ENCODE measurements at places on chromosomes 2 and 18.

DNA sequence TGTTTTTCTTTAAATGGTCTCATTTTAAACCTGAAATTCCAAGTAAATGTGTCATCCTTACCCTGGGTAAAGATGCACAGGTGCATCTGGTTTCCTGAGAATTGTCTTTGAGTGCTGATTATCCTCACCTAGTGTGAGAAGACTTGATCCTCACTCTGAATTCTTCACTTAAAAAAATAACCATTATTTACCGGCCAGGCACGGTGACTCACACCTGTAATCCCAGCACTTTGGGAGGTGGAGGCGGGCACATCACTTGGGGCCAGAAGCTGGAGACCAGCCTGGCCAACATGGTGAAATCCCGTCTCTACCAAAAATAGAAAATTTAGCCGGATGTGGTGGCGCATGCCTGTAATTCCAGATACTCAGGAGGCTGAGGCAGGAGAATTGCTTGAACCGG lies 9.9 kb upstream of the WNT6 start:
- DNase-seq: no peak

DNA sequence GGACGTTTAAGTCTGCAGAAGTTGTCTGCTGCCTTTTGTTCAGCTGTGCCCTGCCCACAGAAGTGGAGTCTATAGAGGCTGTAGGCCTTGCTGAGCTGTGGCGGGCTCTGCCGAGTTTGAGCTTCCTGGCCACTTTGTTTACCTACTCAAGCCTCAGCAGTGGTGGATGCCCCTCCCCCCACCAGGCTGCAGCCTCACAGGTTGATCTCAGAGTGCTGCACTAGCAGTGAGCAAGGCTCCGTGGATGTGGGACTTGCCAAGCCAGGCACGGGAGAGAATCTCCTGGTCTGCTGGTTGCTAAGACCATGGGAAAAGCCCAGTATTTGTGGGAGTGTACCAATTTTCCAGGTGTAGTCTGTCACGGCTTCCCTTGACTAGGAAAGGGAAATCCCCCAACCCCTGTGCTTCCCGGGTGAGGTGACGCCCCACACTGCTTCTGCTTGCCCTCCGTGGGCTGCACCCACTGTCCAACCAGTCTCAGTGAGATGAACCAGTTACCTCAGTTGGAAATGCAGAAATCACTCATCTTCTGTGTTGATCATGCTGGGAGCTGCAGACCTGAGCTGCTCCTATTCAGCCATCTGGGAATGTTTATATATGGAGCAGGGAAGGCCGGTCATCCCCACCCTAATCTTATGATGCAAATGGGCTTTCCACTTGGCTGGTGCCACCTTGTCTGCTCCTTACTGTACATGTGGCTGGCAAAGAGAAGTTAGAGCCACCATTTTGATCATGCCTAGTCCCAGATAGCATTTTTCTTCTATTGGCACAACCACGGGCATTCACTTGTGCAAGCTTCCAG lies 156.9 kb upstream of the ITGA6 start:
- no peak for DNase-seq

GRCh38 chr2:177263451-177264208 lies 897 bp downstream of the NFE2L2 start:
- peak; percentile 93 for DNase-seq

- no peak for DNase-seq
These were observed 445.0 kb downstream of the XIRP2 start for GRCh38 chr2:167333245-167333644.

GRCh38 chr2:218310853-218311540 lies 18.7 kb upstream of the TMBIM1 start:
- no peak for DNase-seq

DNA sequence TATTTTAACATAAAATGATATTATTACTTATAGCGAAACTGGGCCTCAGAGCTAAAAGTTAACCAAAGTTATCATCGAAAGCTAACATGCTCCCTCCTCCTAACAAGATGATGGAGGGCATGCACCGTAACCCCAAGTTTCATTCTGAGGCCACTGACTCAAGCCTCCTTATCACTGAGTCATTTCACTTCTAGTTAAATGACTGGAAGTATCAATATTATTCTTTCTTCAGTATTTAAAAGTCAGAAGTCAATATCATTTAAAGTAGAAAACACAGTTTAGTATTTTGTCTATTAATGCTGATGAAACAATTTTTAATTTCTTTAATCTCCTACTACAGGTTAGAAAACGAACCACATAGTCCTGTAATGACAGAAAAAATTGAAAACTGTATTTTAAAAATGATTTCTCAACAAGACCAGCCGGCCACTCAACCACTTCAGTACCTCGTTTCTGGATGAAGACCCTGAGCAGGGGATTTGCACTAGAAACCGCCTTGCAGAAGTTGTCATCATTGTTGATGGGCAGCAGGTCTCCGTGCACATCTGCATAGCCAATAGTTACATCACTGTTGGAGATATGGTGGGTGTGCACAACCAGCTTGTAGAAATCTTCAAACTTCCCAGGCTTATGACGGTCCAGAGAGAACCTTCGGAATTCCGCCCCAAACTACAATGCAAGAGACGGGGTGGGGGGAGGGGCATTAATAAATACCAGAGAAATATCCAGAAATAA lies 44.9 kb downstream of the PARD6G start:
- DNase-seq: no peak

DNA sequence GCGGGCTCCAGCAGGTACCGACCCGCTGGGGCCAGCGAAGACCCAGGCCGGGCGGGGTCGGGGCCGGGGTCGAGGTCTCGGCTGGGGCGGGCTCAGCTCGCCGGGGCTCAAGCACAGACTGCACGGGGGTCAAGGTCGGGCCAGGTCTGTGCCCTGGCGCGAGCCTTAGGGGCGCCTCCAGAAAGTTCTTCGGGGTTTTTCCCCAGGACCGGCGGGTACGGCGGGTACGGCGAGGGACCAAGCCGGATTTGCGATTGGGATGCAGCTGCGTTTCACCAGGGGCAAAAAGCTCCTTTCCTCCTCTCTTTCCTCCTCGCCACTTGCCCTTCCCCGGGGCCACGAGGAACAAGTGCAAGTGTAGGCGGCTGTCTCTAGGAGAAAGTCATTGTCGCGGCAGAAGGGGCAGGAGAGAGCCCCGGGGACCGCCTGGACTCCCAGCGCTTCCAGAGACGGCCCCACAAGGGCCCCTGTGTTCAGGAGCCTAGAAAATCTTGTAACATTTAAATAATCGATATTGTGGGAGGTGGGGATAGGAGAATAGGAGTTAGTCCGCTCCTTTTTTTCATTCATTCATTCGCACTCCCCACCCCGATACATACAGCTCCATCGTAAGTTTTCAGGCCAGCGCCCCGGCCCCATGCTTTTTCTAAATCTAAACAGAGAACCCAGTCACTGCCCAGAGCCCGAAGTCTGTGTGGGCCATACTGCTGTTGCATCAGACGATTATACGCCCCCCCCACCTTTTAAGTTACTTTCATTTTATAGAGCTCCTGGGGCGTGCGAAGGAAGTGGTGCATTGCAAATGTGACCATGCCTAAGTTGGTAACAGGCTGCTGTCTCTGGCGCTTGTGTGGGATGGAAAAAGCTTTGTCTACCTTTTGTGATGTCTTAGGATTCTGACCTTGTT lies 679 bp downstream of the PMAIP1 start:
- peak; percentile 82 for DNase-seq

GRCh38 chr18:63183378-63183777 lies 136.2 kb downstream of the BCL2 start:
- DNase-seq: no peak

DNA sequence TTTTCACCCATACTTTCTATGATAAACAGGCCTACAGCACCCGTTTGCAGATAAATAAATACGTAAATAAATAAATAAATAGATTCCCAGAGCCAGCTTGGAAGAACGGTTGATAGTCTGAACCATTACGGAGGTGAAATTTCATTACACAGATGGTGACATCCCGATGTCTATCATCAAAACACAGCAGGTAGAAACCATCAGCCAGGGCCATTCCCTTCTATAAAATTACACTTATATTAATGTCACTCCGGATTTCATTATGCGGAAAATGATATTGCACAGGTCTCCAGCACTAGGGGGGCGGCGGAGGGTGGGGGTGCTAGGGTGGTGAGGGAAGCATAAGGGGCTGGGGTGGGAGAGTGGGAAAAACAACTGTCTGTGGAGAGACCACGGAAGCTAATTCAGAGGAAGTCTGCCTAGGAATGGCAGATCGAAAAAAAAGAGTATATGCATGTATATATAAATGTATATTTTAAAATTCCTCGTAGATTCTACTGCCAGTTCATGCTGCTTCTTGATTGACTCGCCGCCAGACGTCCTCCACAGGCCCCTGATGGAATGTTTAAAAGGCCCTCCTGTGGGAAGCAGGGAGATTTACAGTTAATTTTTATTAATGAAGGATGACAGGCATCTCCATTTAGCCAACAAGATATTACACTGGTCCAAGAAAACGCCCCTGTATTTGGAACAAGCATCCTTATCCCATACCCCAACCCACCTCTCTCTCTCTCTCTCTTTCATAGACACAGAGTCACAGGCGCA lies 1906.0 kb upstream of the PIK3C3 start:
- DNase-seq: no peak

GRCh38 chr2:231917280-231918066 lies 8.7 kb downstream of the NPPC start:
- no peak for DNase-seq

Data from CD4-positive, alpha-beta T cell treated with Interleukin-21 for 1 hour (primary cell).